ENCODE measurements at places on chromosomes 2 and 18.

- peak; percentile 51 for DNase-seq
These were observed 173.0 kb downstream of the CTIF start for GRCh38 chr18:48711651-48712486.

GRCh38 chr2:172329774-172330671 lies 97.4 kb upstream of the ITGA6 start:
- no peak for DNase-seq

GRCh38 chr2:171241771-171242170 lies 81.1 kb upstream of the TLK1 start:
- no peak for DNase-seq

DNA sequence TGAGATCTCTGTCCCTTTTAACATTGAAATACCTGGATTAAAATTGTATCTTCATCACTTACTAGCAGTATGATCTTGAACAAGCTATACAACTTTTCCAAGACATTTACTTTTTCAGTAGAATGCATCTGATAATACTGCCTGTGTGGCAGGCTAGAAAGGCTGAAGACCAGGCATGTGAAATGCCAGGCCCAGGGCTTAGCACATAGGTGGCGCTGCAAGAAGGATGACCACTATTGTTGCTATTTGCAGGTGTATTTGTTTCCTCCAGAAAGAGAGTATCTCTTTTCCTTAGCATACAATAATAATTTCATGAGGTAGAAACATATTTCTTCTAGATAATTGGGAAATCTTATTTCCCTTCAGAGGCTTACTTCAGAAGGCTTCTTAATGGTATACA lies 331.3 kb downstream of the THSD7B start:
- DNase-seq: no peak

- DNase-seq: no peak
These were observed 552 bp upstream of the ATF2 start for GRCh38 chr2:175168564-175168945.

DNA sequence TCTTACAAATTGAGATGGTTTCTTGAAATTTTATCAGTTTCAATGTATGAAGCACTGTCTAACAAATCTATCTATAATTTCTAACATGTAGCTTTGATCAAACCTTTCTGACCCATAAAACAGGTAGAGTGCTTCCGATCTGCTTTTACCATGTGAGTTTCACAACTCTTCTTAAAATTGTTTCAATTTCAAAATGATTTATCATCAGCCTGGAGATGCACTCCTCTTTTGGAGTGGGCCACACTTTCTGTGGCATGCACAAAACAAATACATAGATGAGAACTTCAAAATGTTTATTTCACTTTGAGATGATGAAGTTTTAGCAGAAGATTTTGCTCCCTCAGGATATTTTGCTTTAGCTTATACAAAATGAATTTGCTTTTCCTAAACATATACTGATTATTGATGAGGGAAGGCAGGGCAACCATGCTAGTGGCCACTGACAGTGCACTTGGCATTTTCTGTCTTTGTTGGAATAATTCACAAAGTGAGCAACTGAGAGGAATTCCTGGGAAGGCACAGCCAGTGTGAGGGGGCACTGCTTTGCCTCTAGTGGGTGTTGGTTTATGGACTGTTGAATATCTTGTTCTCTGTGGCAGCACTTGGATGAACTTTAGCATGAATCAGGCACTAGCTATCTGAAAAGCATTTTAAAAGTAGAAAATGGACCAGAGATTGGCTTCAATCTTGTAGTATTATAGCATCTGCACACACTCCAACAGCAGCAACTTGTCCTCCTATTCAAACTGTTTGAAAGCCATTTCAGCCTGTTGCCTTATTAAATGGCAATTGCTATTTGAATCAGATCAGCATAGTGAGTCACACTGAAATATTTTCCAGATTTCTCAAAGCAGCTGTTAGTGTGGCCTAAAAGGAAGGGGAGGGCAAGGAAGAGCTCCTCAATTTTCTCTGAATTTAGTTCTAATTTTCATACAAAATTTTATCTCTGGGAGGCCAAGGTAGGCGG lies 193.2 kb downstream of the CCDC85A start:
- DNase-seq: no peak

DNA sequence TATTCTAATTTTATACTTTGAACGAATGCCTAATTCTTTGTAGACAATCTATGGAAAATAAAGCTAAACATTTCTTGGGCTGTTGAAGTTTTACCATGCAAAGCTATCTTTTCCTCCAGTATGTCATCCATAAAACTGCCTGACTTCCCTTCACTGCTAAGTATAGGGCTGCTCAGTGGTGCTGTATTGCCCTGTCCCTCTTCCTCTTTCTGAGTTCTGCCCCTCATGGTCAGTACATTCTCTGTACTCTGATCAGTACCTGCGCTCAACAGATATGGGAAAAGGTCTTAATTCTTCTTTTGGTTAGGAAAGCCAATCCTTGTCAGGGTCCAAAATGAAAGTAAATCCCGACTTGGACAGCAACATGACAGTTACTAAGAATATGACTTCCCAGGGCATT lies 321.9 kb downstream of the RAD51AP2 start:
- DNase-seq: no peak
